ENCODE measurements at places on chromosomes 12 and 14.

DNA sequence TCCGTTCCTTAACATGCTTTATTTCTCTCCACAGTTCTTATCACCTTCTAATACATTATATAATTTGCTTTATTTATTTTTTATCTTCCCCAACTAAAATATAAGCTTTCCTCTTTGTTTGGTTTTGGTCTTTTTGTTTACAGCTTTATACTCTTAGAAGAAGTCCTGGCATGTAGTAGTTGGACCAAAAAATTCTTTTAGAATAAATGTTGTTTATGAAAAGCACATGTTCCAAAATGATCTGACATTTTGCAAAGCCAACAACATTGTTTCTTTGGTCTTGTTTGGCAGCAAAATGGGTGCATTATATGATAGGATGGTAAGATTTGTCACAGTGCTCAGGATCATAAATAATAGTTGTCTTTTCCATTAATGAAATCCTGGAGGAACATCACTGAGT is 312.5 kb downstream of the LRIG3 start:
- no peak for DNase-seq

GRCh38 chr14:50725761-50726160 is 57.7 kb upstream of the SAV1 start:
- DNase-seq: no peak

DNA sequence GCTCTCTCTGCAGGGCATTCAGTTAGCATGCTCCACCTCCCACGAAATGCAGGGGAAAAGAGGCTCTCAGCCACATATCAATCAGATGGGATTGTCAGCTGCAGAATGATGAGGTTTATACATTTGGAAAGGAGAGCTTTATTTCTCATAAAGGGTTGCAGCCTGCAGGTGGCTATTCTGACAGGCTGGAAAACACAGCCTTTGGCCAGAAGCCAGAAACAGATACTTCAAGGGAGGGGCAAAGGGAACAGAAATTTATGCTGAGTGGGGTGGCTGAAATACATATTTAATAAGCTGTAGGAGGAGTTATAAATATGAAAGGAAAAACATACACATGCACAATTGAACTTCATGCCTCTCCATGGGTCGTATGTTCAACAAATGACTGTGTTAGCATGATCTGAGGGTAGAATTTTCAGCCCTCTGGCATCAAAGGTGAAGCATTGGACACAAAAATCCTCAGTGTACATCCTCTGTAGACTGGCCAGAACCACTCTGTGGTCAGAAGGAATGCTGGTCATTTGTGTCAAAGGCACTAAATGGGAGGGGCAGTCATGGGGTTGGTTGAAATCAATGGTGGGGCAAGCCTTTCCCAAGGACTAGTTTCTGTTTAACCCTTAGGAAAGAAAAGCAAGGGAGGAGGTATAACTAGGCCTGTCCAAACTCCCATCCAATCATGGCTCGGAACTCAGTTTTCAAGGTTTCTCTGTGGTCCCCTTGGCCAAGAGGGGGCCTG is 62.4 kb downstream of the TMX1 start:
- DNase-seq: no peak

DNA sequence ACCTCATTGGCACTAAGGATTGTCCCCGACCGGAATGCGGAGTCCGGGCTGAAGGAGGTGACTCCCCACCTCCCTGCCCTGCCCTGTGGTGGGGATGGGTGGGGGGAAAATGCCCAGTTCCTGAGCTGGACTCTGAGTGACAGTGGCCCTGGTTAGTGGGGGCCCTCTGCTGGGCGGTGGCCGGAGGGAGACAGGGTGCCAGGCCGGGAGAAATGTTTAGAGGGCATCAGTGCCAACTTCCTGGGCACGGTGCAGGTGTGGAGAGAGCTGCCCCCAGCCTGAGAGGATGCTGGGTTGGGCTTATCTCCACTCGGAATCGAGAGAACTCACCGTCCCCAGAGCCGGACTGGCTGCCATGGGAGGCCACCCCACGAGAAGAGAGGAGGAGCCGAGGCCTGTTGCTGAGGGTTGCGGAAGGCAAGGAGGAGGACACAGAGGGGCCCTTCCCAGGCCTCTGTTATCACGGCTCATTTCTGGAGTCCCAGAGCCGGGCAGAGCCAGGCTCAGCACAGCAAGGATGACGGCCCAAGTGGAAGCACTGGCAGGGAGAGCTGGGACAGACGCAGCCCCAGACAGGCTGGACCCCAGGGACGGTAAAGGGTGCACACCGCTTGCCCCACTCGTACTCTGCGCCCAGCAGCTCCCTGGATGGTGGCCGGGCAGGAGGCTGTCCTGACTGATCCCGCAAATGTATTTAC is 156.7 kb downstream of the KIF26A start:
- no peak for DNase-seq

DNA sequence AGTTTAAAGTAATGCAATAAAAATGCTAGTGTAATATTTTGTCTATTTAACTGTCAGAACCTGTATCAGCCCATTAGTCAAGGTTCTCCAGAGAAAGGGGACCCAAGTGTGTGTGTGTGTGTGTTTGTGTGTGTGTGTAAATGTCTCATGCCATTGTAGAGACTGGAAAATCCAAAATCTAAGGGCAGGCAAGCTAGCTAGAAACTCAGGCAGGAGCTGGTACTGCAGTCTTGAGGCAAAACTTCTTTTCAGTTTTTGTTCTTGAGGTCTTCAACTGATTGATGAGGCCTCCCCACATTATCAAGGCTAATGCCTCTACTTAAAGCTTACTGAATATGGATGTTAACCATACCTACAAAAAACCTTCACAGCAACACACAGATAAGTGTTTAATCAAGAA is 126.7 kb downstream of the PRKD1 start:
- DNase-seq: no peak

DNA sequence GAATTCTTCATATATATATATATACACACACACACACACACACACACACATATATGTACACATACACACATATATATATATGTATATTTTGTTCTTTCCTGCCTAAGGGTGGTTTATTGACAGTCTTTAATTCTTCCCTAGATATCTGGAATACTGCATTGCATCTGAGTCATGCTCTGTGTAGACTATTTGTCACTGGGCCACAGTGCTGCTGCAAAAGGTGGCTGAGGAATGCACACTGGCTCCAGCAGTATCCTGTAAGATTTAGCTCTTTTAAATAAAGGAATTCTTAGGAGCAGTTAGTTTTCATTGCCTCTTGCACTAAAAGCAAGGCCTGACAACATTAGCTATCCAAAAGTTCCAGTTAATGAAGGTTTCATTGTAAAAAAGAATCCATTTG is 200.9 kb downstream of the APAF1 start:
- no peak for DNase-seq

DNA sequence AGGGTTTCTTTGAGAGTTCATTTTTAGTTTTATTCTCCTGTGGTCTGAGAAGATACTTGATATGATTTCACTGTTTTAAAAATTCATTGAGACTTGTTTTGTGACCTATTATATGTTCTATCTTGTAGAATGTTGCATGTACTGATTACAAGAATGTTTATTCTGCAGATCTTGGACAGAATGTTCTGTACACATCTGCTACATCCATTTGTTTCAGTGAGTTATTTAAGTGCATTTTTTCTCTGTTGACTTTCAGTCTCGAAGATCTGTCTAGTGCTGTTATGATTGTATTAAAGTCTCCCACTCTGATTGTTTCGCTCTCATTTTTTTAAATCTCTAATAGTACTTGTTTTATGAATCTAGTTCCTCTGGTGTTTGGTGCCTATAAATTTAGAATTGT is 1319.8 kb downstream of the TMEM121 start:
- no peak for DNase-seq

DNA sequence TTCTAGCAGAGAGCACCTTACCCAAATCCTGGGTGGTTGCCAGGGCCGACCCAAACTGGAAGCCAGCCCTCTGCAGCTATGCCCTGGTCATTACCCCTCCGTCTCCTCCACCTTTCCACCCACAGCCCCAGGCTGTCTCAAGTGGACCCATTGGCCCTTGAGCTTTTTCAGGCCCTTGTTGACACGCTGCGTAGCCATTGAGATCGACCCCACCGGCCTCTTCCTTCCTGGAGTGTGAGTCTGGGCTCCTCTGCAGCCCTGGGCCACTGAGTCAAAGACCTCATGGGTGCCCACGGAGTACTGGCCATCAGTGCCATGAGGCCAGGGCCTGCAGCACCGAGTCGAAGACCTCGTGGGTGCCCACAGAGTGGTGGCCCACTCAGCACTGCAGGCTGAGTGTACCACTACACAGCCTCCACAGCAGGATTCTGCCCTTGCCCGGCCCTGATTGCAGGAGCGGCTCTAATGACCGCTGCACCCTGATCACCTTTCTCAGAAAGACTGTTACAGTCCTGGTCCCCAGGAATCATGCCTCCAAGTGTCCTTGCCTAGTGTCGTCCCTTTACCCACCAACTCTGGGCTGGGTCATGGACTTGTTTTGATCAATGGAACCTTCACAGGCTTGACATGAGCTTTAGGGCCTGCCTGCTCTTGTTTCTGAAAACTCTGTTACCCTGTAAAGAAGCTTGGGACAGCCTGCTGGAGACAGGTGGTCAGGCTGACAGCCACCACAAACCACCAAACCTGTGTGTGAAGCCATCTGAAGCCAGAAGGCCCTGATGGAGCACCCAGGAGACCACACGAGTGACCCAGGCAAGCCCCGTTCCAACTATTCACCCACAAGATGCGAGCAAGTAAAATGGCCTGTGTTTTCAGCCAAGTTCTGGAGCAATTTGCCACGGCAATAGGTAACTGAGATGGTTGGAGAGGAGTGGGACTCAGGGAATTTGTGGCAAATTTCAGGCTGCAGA is 39.6 kb upstream of the TRAF3 start:
- DNase-seq: no peak

DNA sequence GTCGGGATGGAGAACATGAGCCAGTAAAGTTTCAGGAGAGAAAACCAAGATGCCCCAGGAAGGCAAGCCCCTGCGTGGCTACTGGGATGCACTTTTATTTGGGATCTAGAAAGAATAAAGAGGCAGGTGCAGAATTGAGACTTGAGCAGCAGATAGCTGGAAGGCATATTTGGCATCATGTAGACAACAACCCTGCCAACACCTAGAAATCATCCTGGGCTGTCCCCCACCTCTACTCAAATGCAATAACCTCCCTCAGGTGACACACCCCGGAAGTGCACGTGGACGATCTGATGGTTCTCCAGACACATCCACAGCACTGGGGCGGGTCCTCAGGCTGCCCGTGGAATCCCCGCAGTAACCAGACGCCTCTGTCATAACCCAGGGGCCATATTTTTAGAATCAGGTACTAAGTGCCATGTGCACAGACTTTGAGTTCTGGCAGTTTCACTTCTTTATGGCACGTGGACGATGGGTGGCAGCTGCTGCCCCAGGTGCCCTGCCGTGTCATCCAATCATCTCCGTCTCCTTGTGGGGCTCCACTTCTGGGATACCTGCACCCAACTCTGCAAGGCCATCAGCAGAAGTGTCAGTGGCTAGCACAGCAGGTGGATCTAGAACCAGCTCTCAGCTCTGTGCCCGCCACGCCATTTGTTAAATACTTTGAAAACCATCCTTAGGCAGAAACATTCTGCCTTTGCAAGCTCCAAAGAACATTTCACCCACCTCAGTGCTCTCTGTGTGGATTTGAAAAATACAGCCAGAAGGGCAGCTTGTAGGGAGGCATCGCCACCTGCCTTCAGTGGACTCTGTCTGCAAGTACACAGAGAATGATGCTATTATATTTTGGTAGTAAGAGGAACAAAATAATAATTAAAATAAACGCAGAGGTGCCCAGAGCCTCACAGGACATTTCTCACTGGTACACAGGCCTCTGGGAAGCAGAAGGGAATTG is 771.7 kb upstream of the TMEM132C start:
- DNase-seq: no peak

- DNase-seq: peak; percentile 74
Measured at GRCh38 chr14:53152184-53152886, 788 bp downstream of the DDHD1 start.

GRCh38 chr12:49331380-49332222 is 5.4 kb downstream of the C1QL4 start:
- DNase-seq: no peak

- DNase-seq: no peak
Measured at GRCh38 chr14:97581016-97581415, 783.8 kb downstream of the VRK1 start.

GRCh38 chr14:92356677-92357076 is 33.7 kb downstream of the SLC24A4 start:
- DNase-seq: no peak

DNA sequence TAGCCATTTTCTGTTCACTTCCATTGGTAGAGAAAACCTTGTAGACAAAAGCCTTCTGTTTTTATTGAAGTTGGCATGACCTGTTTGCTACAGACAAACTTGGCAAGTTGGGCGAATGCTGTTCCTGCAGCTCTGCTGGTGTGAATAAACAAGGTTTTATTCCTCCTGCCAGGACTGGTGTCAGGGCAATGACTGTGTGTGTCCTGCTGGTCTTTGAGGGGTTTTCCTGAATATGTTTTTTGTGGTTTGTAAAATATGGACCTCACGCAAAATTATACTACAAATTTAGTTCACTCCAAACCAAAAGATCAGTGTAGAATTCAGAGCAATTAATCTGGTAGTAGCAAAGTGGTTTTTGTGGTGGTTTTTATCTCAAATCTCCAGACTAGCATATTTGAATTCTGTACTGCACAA is 140.8 kb downstream of the ERC1 start:
- no peak for DNase-seq

GRCh38 chr14:64550621-64551333 is 1.0 kb downstream of the PPP1R36 start:
- no peak for DNase-seq

- no peak for DNase-seq
Measured at GRCh38 chr12:15887043-15887817, 5.0 kb downstream of the STRAP start.

DNA sequence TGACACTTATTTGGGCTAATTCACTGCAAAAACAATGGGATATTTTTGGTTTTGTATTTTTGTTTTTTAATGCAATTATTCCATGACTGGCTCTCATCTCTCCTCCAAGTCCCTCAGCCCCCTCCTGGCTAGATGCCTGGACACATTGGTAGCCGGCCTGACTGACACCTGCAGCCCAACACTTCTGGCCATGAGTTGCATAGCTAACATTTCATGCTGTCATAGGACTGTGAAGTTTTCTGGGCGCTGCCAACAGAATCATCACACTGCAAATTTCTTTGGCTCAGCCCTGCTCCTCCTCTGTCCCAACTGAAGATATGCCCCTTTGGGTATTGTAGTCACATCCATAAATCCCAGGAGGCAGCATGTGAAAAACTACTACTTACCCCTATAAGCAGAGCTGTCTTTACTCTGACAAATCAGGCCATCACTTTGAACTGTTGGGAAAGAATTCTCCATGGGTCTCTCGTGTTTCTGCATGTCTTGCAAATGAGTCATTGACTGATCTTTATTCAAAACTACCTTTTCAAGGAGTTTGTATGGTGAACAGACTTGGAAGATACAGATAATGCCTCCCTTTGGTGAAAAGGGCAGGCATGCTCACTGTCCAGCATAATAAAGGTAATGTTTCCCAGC is 126.7 kb upstream of the LGR5 start:
- DNase-seq: no peak

GRCh38 chr14:104081261-104081835 is 4.2 kb upstream of the ASPG start:
- no peak for DNase-seq

DNA sequence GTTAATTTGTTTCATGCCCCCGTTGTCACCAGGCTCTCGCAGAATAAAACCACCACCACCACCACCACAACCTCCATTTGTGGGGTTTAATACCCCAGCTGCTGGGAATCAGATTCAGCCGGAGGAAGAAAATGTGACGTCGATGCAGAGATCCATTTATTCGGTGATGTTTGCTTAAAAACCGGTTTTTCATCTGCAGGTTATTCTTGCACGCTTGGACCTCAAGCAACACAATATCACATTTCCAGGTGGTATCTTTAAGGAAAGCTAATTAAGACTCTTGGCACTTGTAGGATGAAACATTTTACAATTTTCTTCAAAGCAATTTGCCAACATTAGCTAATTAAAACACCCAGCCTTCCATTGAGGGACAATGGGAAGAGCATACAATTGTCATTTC is 39.8 kb downstream of the SPRING1 start:
- DNase-seq: no peak

Measured in stimulated activated CD4-positive, alpha-beta T cell treated with anti-CD3 and anti-CD28 coated beads, Interleukin-2, amount 100 ng/mL, for 24 hours (primary cell).